ENCODE measurements at places on chromosomes 13 and 19.

DNA sequence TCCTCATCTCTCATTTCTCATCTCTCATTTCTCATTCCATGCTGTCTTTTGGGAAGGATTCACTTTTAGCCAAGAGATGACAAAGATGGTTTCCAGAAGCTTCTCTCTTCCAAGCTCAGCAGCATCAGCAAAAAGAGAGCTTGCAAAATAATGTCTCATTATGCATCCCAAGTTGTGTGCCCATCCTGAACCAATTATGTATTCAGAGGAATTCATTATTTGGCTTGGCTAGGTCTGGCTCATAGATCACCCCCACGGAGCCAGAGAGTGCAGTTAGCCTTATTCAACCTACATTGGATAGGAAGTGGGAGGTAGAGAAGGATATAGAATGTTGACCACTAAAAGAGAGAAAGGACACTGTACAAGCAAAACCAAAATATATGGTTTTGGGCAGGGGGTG lies 5.4 kb upstream of the OLFM2 start:
- no peak for DNase-seq

DNA sequence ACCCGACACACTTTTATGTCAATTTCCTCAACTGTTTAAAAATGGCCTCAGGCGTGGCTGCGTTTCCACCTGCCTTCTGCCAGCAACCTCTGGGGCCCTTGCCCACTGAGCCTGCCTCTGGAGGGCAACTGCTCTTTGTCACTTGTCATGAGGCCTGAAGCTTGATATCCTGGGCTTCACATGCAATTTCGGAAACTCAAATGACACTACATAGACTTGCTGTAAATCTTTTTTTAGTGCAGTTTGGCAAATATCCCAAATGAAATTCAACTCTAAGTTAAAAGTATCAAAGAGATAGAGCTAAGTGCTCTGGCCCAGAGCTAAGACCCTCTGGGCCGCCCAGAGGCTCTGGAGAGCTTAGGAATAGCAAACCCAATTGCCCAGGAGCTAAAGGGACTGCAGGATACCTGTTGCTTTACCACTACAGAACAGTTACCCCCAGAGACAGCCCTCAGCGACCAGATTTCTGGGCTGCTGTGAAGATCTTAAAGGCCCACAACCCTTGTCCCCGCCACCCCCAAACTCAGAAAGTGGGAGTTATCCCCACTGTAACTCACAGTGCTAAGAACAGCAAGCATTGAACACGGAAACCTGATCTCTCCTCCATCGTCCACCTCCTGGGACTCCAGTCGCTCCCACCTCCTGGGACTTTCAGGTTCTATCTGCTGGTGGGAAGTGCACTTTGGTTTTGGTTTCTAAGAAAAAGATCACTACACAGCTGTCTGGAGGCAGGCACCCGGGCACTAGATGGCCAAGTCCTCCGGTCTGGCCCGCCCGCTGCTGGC lies 19.4 kb downstream of the GJA3 start:
- DNase-seq: no peak

GRCh38 chr19:45142016-45142725 lies 18.6 kb downstream of the NKPD1 start:
- no peak for DNase-seq

DNA sequence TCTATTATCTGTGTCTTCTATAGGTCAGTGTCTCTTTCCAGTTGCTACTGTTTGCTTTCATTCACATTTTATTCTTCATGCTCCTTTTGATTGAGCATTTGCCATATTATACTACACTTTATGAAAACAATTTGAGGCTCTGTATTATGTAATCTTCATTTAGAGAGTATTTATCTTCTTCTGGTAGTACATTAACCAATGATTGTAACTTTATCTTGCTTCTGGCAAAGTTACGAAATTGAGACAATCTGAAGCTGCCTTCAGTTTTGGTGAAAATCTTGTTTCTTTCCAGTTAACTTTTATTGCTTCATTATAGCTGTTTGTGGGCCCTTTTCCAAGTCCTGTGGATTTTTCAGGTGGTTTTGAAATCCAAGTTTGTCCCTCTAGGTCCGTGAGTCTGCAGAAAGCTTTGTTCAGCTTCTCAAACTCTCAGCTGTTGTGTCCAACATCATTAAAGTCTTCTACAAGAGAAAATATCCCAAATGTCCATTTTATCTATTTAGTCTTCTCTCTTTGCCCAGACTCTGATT lies 1255.4 kb upstream of the SPRY2 start:
- no peak for DNase-seq

- no peak for DNase-seq
Measured at GRCh38 chr19:20481736-20482135, 83.8 kb downstream of the ZNF737 start.

- no peak for DNase-seq
Measured at GRCh38 chr13:25215253-25215575, 43.1 kb upstream of the AMER2 start.

DNA sequence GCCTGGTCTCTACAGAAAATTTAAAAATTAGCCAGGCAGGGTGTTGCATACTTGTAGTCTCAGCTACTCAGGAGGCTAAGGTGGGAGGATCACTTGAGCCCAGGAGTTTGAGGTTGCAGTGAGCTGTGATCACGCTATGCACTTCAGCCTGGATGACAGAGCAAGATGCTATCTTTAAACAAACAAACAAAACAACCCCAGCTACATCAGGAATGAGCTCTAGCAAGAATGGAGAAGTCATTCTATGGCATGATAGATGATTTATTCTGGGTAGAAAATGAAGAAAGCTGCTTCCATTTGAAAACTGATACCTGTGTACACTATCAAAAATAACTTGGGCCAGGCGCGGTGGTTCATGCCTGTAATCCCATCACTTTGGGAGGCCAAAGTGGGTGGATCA lies 15.8 kb upstream of the SHISA2 start:
- DNase-seq: no peak

DNA sequence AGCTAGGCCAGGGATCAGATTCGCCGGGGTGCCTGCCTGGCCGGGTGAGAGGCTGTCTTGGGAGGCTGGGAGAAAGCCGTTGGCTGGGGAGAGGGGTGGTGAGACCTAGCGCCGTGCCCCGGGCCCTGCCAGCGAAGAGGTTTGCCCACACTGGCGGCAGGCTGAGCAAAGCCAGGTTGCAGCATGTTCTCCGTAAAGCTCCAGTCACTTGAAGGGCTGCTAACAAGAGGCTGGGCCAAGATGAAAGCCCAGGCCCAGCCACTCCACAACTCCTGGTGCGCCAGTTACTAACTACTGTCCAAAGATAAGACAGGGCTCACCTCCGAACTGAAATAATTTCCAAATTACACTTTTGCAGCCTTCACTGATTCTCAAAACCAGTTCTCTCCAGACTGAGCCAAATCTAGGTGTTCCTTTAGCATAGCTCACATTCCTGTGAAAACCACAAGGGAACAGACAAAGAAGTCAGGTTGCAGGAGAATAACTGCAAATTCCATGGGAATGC lies 16.3 kb downstream of the ELAVL1 start:
- DNase-seq: no peak

- peak; percentile 20 for DNase-seq
Measured at GRCh38 chr13:32427852-32428580, at the start of gene N4BP2L1. N4BP2L1 (minus strand) TSS chr13:32428130; CDS start chr13:32428082, 48 bp downstream.

Measured in NCI-H2227 treated with DMSO at 0.1 percent for 48 hours (cell line).